Activated T-helper 1 cell treated with Interleukin-2 at 50 U/mL for 16 hours (primary cell): ENCODE measurements at places on chromosomes 2 and 18.

- DNase-seq: no peak
Measured at GRCh38 chr2:11746807-11747459, 501 bp downstream of the LPIN1 start.

DNA sequence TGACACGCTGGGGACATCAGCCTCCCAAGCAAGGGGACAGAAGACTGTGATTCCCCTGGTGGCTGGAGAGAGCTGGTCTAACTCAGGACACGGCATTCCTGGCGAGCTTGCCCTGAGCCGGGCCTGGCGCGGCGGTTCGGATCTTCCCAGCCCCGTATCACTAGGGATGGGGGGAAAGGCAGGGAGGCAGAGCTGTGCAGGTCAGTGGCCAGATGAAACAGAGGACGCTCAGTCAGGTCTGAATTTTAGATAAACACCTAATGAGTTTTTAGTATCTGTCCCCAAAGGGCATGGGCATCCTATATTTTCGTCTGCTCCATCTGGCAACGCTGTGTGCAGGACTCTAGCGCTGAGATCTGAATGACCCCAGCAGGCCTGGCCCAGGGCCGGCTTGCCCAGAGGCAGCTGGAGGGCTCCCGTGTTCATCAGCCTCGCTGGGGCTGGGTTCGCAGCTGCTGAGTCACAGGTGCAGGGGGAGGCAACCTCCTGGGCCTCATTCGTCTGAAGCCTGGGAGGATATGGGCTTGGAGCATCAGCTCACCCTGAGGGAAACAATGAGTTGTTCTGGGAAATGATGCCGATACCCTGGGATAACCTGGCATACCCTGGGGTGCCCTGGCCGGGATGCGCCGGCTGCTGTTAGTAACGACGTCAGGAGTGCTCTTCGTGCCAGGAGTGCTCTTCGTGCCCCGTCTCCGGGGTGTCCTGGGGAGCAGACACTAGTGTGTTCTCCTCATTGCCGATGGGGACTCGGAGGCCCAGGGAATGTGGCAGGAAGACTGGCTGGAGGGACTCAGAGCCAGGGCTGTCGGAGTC lies 48.1 kb upstream of the HPCAL1 start:
- no peak for DNase-seq

GRCh38 chr2:19176977-19177376 lies 181.4 kb downstream of the OSR1 start:
- DNase-seq: no peak

DNA sequence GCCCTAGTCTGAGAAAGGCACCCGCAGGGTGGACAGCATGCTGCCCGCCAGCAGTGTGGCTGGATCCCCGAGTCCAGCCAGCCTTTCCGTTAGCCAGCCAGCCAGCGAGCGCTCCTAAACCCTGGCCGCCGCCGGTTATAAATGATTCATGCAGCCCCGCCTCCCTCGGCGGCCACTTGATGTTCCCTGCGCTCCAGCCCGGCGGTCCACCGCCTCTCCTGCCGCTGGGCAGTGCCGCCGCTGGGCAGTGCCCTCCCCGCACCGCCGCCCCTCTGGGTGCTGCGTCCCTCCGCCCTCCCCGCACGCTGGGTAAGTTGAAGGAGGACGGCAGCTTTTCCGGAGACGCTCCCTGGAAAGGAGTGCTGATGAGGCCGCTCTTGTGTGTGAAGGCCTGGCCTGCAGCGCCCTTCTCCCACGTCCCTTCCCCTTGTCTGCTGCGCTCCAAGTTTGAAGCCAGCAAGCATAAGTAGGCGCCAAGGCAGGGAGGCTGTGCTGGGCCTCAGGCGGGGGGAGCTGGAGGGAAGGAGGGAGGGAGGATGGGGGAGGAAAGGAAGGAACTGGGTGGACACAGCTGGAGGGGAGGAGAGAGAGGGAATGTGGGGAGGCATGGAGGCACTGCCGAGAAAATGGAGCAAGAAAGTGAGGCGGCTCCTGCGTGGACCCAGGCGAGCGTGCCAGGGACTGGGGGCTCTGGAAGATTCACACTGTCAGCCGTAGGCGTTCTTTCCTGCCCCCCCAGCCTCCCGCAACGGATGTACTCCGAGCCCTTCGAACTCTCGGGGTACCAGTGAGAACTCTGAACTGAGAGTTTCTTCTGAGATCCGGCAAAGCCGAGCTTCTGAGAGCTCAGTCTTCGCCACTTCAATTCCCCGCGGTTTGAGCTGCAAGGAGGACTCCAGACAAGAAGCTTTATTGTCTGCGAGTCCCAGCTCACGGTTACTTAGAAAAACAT lies 131.9 kb downstream of the GLI2 start:
- DNase-seq: no peak

GRCh38 chr2:228545748-228546145 lies 364.3 kb upstream of the SPHKAP start:
- no peak for DNase-seq

- no peak for DNase-seq
Measured at GRCh38 chr18:42706618-42707017, 408.9 kb downstream of the RIT2 start.

DNA sequence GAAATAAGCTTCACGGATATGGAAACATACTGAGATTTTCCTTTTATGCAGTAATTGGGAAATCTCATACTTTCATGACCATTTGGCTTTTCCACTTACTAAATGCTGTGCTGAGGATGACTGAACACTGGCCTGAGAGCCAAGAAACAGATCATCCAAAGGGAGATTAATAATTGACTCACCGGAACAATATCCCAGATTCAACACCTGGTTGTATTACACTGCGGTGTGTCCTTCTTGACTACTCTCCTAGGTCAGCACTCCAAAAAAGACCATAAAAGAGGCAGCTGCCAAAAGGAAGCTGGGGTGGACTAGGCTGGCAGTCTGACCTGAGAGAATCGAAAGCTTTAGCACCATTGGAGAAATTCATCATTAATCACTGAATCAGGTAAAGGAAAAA lies 469.1 kb downstream of the CBLN2 start:
- no peak for DNase-seq

DNA sequence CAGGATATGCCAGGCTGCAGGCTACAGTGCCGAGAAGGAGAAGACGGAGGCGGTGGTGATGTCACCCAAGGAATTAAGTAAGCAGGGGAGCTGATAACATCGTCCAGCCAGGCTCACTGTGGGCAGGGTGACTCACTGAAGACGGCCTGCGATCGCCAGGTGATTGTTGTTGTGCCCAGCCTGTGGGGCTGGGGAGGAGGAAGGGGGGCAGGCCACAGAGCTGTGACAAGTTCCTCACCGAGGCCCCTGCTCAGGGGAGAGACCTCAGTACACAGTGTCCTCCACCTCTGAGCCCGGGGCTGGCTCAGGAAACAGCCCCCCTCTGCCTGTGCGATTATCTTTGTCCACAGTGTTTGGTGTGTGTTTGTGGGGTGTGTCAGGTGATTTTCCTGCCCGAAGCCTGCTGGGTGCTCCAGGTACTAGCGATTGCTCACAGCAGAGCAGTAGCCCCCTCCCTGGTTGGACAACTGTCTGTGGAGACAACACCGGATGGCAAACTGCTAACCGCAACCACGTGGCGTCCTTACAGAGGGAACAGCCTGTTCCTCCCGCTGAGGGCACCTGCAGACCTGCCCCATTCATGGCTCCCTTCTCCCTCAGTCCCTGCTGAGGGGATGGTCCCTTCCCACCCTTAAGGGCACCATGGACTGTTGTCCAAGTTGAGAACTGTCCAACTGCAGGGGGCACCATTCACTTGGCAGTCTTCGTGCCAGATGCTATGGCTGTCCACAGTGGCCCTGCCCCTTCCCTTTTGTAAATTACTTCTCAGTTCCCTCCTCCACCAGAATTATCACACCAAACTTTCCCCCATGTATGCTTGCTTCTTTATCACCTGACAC lies 95.1 kb downstream of the ZFP36L2 start:
- peak; percentile 77 for DNase-seq

DNA sequence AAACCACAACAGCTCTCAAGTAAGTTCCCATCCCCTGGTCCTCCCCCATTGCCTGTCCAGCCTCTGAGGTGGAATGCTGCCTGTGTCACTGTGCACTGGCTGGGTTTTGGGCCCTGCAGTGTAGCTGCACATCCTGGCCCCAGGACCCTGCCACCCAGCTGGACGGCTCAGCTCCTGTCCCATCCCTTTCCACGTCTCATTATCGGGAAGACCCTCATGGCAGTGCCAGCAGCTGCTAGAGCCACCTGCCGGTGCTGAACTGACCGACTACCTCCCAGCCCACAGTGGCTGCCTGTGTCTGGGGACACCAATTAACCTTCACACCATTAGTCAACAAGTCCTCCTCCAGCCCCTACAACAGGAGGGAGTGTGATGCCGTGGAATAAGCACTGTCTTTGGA lies 31.9 kb downstream of the ADCY3 start:
- no peak for DNase-seq

DNA sequence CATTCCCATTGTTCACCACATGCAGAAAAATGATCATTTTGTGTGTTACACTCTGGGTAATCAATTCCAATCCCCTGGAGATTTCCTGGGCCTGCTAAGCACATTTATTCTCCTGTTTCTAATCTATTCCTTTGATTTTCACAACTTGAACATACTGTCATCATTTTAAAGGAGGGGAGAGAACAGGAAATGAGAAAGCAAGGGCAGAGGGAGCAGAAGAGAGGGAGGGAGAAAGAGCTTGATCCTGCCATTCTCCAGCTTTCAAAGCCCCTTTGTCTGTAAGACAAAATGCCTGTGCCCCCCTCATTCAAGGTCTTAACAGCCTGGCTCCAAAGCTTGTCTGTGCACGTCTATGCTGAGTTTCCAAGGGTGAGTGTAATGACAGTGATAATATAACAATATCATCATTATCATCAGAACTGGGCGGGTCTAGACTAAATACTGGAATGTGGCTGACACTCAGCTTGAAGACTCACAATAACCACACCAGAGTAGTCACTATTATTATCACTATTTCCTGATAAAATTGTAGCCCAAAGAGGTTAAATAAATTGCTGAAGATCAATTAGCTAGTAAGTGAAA lies 164.4 kb upstream of the KLHL29 start:
- DNase-seq: no peak

GRCh38 chr2:28471701-28472236 lies 24.1 kb upstream of the PLB1 start:
- DNase-seq: no peak

DNA sequence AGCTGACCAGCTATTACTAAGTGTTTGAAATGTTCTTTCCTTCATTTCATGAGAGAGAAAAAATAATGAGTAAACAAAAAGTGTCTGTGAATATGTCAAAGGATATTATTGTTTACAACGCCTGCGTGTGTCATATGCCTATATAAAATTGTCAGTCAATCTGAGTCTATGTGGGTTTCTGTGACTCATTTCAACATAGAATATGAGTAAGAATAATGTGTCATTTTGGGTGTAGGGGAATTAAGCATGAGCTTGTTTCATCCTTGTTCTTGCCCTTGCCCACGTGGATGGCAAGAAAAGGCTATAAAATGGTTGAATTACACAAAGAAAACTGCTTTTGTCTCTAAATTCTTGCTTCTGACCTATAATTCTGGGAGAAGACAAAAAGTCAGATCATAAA lies 466.0 kb downstream of the PTH2R start:
- no peak for DNase-seq

DNA sequence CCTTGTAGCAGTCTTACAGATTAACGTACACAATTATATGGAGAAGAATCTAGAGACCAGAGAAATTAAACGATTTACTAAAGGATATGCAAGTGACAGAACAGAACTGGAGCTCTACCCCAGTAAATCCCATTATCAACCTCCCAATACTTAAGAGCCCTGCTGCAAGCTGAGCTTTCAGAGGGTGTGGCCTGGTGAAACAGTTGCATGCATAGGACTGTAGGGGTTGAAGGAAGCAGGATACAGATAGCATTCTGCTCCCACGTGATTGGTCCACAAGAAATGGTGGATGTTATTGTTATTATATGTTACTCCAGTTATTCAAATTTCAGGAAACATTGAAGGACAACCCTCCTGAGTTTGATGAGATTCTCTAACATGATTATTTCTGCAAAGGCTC lies 210.8 kb upstream of the THUMPD2 start:
- no peak for DNase-seq

- DNase-seq: no peak
Measured at GRCh38 chr2:121994238-121995206, 239.1 kb downstream of the TSN start.

GRCh38 chr2:117917223-117917917 lies 96.5 kb downstream of the CCDC93 start:
- no peak for DNase-seq

- no peak for DNase-seq
Measured at GRCh38 chr2:113873867-113874266, 16.0 kb upstream of the ACTR3 start.

DNA sequence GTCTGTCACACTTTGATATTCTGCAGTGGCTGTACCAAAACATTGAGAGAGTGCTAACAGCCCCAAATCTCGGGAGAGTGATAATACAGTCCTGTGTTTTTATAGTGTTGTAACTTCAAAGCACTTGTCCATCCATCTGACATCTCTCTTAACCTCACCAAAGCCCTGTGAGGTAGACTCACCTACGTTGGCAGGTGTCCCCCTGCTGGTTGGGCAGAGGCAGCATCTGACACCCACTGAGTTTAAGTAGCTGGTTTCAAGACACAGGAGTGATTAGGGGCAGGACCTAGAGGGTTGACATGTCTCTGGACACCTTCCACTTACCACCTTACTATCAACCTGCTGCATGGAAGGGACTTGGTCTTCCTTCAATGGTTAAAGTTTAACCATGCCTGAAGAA lies 22.9 kb downstream of the COLEC12 start:
- no peak for DNase-seq

DNA sequence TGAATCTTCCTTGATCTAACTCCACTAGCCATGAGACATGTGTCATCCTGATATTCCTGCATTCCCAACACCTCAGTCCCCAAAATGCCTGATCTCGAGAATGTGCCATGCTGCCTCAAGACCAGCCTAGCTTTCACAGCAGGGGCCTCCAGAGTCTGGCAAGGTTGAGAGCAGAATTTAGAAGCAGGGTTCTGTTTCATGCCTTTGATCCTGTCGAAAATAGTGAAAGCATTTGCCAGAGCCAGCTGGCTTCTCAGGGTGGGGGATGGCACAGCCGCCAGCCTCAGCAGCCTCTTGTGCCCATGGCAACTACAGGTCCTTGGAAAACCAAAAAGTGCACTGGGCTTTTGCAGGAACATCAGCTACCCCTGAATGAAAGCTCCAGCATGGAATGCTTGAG lies 143.5 kb downstream of the RTN4 start:
- no peak for DNase-seq

- DNase-seq: no peak
Measured at GRCh38 chr2:14350856-14351255, 281.7 kb upstream of the LRATD1 start.
